T follicular helper cell (primary cell): ENCODE measurements at places on chromosomes 7 and 10.

- DNase-seq, result no peak
These were observed 253.5 kb downstream of the MAGI2 start for GRCh38 chr7:79199961-79200360.

DNA sequence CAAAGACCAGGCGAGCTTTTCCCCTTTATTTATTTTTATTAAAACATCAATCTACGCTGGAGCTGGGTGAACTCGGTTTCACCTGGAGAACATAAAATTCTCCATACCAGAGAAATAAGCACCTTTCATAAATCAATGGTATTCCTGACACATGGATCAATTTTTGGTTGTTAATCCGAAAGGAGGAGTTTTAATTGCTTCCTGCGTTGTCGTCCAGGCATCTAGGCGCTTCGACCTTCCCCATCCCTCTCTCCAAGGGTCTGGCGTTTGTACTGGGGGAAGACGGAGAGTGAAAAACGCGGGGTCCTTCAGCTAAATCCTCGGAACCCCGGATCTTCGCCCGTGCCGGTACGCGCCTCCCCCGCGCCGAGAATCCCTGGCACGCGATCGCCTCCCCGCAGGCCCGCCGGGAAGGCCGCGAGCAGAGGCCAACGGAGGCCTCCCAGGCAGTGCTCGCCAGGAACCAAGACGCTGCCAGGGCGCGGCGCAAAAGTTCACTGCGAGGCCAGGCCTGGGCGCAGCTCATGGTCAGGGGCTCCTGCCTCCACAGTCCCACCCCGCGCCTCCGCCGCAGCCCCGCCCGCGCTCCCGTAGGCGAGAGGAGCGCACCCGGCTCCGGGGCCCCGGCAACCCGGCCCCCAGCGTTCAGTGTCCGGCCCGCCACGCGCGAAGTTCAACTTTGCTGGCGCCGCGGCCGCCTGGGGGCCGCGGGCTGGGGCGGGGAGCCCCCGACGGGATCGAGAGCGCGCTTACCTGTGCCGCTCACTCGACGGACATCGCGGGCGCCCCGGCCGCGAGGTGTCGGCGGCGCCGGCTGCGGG is 8.3 kb upstream of the EBF3 start:
- no peak for DNase-seq

DNA sequence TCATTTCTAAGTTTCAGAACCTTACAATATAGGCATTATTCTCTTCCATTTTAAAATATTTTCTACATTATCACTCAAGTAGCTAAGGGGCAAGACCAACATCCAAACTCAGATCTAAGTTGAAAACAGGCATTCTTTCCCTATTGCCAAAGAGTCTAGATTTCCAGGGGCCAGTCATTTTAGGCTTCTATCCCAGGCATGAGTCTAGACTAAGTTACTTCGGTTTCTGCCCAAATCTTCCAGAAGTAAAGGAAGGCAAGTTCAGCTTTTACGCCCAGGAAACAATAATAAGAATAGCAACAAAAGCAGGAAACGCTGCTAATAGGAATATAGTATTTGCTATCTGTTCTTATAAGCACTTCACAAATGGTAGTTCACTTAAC is 189.9 kb downstream of the DGKI start:
- no peak for DNase-seq

DNA sequence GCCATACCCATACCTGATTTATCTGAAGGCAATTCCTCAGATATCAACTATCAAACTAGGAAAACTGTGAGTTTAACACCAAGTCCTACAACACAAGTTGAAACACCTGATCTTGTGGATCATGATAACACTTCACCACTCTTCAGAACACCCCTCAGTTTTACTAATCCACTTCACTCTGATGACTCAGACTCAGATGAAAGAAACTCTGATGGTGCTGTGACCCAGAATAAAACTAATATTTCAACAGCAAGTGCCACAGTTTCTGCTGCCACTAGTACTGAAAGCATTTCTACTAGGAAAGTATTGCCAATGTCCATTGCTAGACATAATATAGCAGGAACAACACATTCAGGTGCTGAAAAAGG is 69.0 kb upstream of the RSBN1L start:
- DNase-seq, result no peak

- no peak for DNase-seq
These were observed 104.9 kb downstream of the CDK6 start for GRCh38 chr7:92731335-92732063.

DNA sequence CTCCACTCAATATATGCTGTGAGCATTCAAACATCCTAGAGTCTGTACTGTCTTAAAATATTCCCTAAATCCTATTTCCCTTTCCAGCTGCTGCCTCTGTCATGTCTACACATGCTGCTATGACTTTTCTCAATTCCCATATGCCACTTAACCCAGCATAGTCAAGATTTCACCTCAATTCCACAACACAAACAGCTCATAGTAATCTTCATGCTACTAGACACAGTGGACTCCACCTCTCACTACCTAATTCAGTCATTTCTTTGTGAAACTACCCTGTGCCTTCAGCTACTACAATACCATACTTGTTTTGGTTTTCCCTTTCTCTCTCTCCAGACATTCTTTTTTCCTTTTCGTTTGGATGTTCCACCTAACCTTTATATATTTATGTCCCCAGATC is 45.5 kb downstream of the GSAP start:
- no peak for DNase-seq

GRCh38 chr7:2873146-2873545 is 29.0 kb upstream of the GNA12 start:
- DNase-seq, result no peak

DNA sequence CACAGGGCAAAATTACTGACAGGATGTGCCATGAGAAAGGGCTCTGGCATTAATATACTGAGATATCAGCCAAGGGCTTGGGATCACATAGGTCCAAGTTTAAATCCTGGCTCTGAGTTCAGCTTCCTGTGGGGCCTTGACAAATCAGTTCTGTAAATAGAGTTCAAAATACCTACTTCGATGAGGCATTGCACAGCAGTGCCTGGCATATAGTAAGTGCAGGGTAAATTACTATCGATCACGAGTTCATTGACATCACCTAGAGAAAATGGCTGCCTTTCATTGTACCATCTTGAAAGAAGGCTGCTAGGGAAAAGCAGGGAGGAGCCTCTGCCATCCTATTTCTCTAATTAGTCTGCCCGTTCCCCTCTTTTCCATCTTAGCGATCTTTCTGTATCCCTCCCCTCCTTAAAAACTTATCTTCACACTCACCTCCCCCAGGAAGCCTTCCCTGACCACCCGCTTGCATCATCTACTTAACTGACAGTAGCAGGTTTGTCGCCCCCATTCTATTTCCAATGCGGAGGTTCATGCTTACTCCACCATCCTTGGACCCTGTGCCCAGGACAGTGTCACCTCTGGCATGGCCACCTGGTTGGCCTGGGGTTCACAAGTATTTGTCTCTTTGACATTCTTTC is 124.5 kb downstream of the C10orf105 start:
- DNase-seq, result no peak

DNA sequence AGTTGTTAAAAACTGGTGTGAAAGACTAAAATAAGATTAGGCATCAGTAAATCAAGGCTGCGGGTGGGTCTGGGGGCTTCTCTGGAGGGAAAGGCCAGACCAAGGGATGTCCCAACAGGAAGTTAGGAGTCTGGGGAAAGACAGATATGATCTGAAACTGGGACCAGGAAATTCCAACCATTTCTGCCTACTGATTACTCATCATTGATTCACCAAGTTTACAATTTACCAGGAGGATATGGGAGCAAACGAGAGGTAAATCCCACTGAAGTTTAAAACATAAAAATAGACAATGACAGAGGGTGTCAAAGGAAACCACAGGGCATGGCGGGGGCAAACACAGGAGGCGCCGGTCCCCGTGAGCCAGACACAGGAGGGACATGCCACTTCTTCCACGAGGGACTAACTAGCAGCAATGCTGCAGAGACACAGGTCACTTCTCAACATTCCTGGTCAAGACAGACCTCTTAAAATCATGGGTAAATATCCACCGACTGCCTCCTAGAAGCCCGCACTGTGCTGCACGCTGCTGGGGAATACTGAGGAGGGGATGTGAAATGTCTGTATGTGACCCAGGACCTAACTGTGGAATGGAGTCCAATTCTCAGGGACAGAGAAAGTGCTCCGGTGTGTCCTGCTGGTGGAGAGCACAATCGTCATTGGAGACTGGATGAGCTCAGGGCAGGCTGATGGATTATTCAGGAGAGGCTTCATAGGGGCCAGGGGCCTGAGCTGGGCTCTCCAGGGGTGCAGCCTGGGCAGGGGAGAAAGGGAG is 153.4 kb upstream of the KLF14 start:
- no peak for DNase-seq

DNA sequence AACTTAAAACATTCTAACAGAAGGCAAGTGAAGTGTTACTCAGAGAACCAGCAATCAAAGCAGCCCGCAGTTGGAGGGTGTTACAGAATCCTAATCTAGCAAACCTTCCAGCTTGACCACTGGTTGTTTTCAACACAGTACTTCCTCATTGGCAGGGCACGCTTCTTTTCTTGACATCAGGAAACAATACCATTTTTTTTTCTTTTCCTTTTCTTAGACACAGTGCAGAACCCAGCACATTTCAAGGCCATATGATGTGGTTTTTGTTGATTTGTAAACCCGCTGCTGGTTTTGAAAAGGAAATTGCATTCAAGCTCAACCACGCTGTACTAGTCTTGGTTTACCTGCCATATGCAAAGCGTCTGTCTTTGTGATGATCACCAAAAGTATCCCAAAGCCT is 33.4 kb downstream of the RHOBTB1 start:
- DNase-seq, result no peak

GRCh38 chr7:100679927-100680575 is 6.5 kb downstream of the GNB2 start:
- no peak for DNase-seq

DNA sequence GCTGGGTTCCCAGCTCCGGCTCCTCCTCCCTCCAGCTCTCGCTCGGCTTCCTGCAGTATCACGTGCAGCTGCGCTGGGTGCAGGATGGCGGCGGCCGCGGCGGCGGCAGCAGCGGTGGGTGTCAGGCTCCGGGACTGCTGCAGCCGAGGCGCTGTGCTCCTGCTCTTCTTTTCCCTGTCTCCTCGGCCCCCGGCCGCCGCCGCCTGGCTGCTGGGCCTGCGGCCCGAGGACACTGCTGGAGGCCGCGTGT is at the start of gene CNNM1:
Gene CNNM1 (plus strand): TSS at position 53 of the 250 bp plus-strand sequence. CDS start 32 bp downstream, at position 85.
- DNase-seq, result no peak

- DNase-seq, result no peak
These were observed 120.3 kb upstream of the PTPRZ1 start for GRCh38 chr7:121752706-121753105.

- DNase-seq, result no peak
These were observed 32.3 kb upstream of the INHBA start for GRCh38 chr7:41735206-41735605.

GRCh38 chr10:28925121-28925663 is 247.9 kb downstream of the BAMBI start:
- no peak for DNase-seq
